HepG2 (cell line): ENCODE measurements at places on chromosomes 4 and X. TPM values are rescaled to one million over a fixed set of nuclear protein-coding genes. Genes with fewer than 3 reads are reported as not detected.

Gene SHISA3
- not detected in 2 replicates for total RNA-seq

Gene TSPAN7
- 12.8 and 21.4 TPM in 2 replicates for total RNA-seq

Gene GAB3
- total RNA-seq = not detected in 2 replicates

Gene CLTRN
- total RNA-seq = 0.17 and 0.53 TPM in 2 replicates

Gene CT45A5
- not detected in 2 replicates for total RNA-seq

Gene TLL1
- not detected in 2 replicates for total RNA-seq

Gene ADH1B
- total RNA-seq = 0.40 and 1.2 TPM in 2 replicates

Gene CFAP299
- not detected in 2 replicates for total RNA-seq

Gene WNK3
- 0.62 and 1.2 TPM in 2 replicates for total RNA-seq

Gene TMEM164
- 9.8 and 13.2 TPM in 2 replicates for total RNA-seq

Gene MAGEE2
- total RNA-seq = not detected in 2 replicates

Gene IL2
- total RNA-seq = not detected in 2 replicates

Gene CXCL5
- not detected in 2 replicates for total RNA-seq

Gene PRRG1
- total RNA-seq = 4.5 and 5.0 TPM in 2 replicates

Gene BRS3
- not detected in 2 replicates for total RNA-seq

Gene UCHL1
- total RNA-seq = not detected in 2 replicates

Gene IBSP
- not detected in 2 replicates for total RNA-seq

Gene SLC49A3
- 0.07 TPM in 1 of 2 replicates, not detected in the other for total RNA-seq

Gene WAS
- not detected in 2 replicates for total RNA-seq

Gene DLG3
- total RNA-seq = 19.4 and 27.2 TPM in 2 replicates

Gene SLC25A6
- total RNA-seq = 138 and 149 TPM in 2 replicates

Gene SSX4
- not detected in 2 replicates for total RNA-seq

Gene CXCL8
- 4.9 and 7.8 TPM in 2 replicates for total RNA-seq

Gene PDHA1
- 249 and 277 TPM in 2 replicates for total RNA-seq

Gene SATL1
- total RNA-seq = not detected in 2 replicates

Gene FHDC1
- total RNA-seq = 0.03 and 0.07 TPM in 2 replicates

Gene POU3F4
- total RNA-seq = not detected in 2 replicates

Gene TRAM1L1
- total RNA-seq = 0.36 and 0.44 TPM in 2 replicates

Gene LRAT
- not detected in 2 replicates for total RNA-seq

Gene SPACA5
- total RNA-seq = not detected in 2 replicates

Gene PAGE2
- not detected in 2 replicates for total RNA-seq

Gene TRIM75
- not detected in 2 replicates for total RNA-seq

Gene ASB9
- 13.8 and 18.2 TPM in 2 replicates for total RNA-seq

Gene TXK
- total RNA-seq = not detected in 2 replicates

Gene CSAG1
- total RNA-seq = not detected in 2 replicates

Gene CCDC120
- 0.89 and 1.3 TPM in 2 replicates for total RNA-seq

Gene TMEM33
- 51.6 and 66.6 TPM in 2 replicates for total RNA-seq

Gene DOK7
- 0.07 TPM in 1 of 2 replicates, not detected in the other for total RNA-seq

Gene SPANXN3
- not detected in 2 replicates for total RNA-seq

Gene AFM
- total RNA-seq = 0.79 and 1.8 TPM in 2 replicates

Gene GABRB1
- not detected in 2 replicates for total RNA-seq

Gene RTL5
- total RNA-seq = not detected in 2 replicates

Gene DGKK
- total RNA-seq = 24.0 and 43.2 TPM in 2 replicates

Gene AKAP4
- total RNA-seq = not detected in 2 replicates

Gene P2RY10
- total RNA-seq = not detected in 2 replicates
